Forelimb muscle (tissue), 1 donor: ENCODE measurements at places on chromosomes 7 and 10. TPM values are rescaled to one million over a fixed set of nuclear protein-coding genes. Genes with fewer than 3 reads are reported as not detected.

ZNF736 gene
- 8.1 TPM for polyA plus RNA-seq

NODAL gene
- polyA plus RNA-seq: 0.46 TPM

WNT8B gene
- polyA plus RNA-seq: 0.10 TPM

NKX2-3 gene
- 1.2 TPM for polyA plus RNA-seq

UPK3BL2 gene
- 13.4 TPM for polyA plus RNA-seq

SLIT1 gene
- 0.70 TPM for polyA plus RNA-seq

CALY gene
- polyA plus RNA-seq: not detected

SPDYE3 gene
- 5.7 TPM for polyA plus RNA-seq

GIMAP1 gene
- polyA plus RNA-seq: 2.4 TPM

TMEM130 gene
- polyA plus RNA-seq: 3.9 TPM
